ENCODE measurements at places on chromosomes 6 and 20. TPM values are rescaled to one million over a fixed set of nuclear protein-coding genes. Genes with fewer than 3 reads are reported as not detected.

- no peak for DNase-seq
Observed at GRCh38 chr6:39426073-39426456, 103.6 kb upstream of the KCNK16 start.

DNA sequence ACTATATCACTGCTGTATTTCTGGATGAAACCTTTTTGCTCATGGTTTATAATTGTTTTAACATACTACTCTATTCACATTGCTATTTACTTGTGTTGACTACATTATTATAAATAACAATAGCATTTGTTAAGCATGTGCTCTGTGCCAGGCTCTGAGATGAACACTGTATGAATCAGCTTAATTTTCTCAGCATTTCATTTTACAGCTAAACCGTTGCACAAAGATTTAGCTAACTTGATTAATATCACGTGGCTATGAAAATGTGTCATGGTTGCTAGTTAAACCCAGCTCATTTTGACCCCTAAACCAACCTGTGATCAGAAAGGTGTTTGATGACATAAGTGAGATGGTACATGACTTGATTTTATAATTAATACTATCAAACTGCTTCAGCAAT, 77.5 kb downstream of the NCOA7 start:
- DNase-seq, result no peak

GRCh38 chr6:85464260-85464644, 14.4 kb downstream of the NT5E start:
- DNase-seq, result no peak

- no peak for DNase-seq
Observed at GRCh38 chr20:1301031-1301529, 27.9 kb downstream of the SDCBP2 start.

The ORC3 gene
- total RNA-seq, result 16.6 TPM

The TRIM39 gene
- total RNA-seq, result 13.3 TPM

The MUC22 gene
- not detected for total RNA-seq

The FRS3 gene
- 5.9 TPM for total RNA-seq
